ENCODE measurements at places on chromosomes 4 and X. TPM values are rescaled to one million over a fixed set of nuclear protein-coding genes. Genes with fewer than 3 reads are reported as not detected.

Gene AADAT
- polyA plus RNA-seq, result 50.7 TPM

Gene DCLK2
- polyA plus RNA-seq, result 11.9 TPM

Gene CYTL1
- 19.7 TPM for polyA plus RNA-seq

Gene DGKK
- 0.03 TPM for polyA plus RNA-seq

Gene RS1
- polyA plus RNA-seq, result 0.26 TPM

Gene FMR1NB
- not detected for polyA plus RNA-seq

DNA sequence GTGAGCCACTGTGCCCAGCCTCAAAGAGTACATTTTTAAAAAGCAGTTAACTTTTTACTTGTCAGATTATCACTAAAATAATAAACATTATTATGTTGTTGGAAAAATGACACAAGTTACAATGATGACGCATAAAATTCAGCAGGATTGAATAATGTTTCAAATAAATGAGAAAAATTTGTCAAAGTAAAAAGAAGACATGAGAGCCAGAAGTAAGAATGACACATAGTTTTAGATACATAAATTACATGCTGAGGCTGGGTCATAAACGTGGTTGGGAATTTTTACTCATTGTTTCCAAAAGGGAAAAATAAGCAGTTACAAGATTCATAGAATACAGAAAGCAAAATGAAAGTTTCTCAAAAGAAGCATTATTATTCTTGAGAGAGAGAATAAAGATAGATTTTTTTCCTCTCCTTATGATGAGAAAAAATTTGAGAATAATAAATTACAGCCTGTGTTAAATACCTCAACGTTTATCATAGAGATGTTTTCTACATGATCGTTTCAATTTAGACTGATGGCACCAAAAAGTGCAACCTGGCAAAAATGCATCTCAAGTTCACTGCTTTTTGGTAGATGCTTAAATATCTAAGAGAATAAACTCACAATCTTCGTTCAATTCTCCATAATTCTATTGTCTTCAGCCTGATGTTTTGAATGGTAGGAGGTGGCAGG lies 40.4 kb downstream of the GUCY1B1 start:
- DNase-seq, result no peak

DNA sequence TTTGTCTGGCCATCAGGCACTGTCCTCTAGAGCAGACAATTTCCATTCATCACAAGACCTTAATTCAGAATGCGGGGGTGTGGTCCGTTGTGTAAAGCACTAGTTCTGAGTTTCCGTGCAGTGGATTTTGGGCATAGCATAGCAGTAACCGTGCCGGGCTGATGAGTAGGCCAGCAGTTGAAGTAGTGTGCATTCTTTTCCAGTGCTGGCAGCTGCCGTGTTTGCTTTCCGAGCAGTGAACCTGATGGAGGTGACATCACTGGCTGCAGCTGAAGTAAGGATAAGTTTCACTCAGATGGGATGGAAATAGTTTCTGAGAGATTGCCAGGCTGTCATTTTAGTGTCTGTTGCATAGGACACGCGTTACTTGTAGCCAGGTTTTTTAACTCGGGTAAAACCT lies 107.0 kb upstream of the STIM2 start:
- peak; percentile 14 for DNase-seq

GRCh38 chr4:102627831-102628523 lies 126.8 kb downstream of the NFKB1 start:
- DNase-seq, result no peak

DNA sequence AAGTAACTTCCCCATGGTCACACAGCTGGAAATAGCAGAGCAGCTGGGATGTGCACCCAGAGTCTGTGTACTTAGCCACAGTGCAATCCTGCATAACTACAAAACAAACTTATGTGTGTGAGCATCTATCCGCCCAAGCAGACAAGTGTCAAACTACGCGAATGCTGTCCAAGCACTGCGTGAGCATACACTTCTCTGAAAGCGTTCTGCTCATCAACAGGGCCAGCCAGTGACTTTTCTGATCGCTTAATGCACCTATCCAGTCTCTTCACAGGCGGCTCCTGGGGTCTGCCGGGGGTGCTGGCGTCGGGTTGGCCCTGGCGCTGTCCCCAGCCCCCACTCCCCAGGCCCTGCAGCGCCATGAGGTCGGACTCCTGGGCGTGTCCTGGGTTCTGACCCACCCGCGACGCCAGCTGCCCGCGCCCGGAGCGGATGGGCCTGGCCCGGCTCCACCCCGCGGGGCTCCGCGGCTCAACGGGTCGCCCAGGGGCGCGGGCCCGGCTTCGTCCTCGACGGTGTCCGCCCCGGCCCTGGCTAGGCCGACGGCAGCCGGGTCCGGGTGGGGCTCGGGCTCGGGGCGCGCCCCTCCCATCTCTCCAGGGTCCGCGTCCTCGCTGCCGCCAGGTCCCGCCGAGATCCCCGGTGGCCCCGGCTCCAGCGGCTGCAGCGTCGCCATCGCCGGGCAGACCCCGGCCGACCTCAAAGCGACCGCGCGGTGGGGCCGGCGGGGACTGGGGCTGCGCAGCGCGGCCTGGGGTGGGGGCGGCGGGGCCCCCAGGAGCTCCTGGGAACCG lies 1.3 kb upstream of the ZNF141 start:
- peak; percentile 21 for DNase-seq

GRCh38 chr4:77818602-77819403 lies at the start of gene CNOT6L:
TSS of gene CNOT6L (minus strand) at chr4:77819368. CDS start at chr4:77819308, 60 bp downstream.
- peak; percentile 74 for DNase-seq

DNA sequence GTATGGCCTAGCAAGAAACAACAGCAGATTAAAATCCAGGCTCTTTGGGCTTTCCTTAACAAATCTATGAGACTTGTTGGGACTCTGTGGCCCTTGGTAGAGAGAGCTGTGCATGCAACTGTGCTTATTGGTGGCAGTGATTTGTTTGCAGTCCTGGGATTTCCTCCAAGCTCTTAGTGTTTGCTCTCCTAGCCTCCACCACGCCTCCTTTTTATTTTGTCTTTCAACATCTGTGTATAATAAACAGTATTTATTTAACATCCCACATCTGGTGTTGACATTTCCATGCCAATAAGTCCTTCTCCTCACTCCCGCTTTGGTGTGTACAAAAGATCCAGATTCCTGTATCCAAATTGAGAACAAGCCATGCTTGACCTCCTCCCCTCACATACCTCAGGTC lies 3.1 kb downstream of the TNMD start:
- DNase-seq, result peak; percentile 23

GRCh38 chr4:158849681-158850080 lies 80.9 kb downstream of the FNIP2 start:
- DNase-seq, result no peak

- no peak for DNase-seq
Measured at GRCh38 chrX:138771047-138771446, 59.5 kb upstream of the FGF13 start.

DNA sequence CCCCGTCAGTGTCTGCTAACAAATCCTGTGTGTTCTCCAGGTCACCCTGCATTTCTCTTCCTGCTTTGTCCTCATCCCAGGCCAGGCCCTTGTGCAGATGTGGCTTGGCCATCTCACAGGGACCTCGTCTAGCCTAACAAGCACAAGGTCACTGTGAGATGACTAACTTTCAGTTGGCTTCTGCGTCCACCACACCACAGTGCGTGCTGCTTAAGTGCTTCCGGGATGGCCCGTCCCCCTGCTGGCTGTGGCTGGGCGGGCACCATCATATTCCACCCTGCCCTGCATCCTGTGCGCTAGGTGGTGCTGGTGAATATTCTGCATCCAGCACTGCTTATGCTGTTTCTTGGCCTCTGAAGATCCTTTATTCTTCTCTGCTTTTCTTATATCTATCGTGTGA lies 33.8 kb downstream of the RBBP7 start:
- DNase-seq, result no peak

GRCh38 chr4:54568184-54568583 lies 89.6 kb upstream of the KIT start:
- no peak for DNase-seq

DNA sequence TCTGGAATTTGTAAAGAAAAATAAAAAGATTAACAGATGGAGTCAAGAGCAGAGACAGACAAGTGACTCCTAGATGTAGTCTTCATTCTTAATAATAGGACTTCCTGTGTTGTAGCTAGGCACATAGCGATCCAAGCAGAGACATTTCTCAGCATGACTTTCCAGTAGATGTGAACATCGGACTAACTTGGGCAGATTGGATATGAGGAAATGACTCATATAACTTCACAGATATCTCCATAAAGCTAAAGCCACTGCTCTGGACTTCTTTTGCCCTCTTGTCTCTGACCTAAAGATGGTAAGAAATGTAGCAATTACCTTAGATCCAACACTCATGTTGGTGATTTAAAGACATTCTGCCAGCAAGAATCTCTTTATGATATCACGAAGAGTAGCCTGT lies 131.7 kb downstream of the EPHA5 start:
- no peak for DNase-seq

- peak; percentile 69 for DNase-seq
Measured at GRCh38 chr4:46890056-46890455, 19.0 kb downstream of the COX7B2 start.

DNA sequence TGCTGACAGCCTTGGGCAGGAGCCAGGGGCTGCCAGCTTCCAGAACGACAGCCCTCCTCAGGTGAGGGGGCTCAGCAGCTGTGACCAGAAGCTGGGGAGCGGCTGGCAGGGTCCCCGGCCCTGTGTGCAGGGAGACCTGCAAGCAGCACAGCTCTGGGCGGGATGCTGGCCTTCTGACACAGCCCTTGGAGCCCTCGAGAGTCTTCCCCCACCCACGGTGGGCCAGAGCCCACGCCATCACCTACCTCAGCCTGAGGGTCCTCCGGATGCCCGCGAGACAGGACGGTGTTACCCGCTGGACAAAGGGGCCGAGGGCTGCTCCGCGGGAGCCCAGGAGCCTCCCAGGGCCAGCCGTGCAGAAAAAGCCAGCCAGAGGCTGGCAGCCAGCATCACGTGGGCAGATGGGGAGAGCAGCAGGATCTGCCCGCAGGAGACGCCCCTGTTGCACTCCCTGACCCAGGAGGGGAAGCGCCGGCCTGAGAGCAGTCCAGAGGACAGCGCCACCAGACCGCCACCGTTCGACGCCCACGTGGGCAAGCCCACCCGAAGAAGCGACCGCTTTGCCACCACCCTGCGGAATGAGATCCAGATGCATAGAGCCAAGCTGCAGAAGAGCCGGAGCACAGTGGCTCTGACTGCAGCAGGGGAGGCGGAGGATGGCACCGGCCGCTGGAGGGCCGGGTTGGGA lies 71.8 kb upstream of the CLDN34 start:
- DNase-seq, result no peak

DNA sequence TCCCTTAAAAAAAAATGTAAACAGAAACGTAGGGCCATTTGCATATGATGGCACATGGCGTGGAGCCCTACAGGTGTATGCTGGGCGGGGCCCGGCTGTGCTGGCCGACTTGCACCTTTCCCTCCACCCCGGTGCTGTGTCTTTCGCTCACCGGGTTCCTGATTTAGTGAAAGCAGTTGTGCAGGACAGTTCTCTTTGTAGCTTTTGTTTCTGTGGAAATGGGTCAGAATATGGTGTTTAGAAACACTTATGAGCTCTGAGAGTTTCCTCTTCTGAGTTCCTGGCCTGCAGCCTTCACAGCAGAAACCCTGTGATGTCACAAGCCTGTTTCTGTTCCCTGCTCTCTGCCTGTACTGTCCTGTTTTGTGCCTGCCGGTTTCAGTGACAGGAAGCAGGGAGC lies 22.5 kb upstream of the MSANTD1 start:
- DNase-seq, result no peak

DNA sequence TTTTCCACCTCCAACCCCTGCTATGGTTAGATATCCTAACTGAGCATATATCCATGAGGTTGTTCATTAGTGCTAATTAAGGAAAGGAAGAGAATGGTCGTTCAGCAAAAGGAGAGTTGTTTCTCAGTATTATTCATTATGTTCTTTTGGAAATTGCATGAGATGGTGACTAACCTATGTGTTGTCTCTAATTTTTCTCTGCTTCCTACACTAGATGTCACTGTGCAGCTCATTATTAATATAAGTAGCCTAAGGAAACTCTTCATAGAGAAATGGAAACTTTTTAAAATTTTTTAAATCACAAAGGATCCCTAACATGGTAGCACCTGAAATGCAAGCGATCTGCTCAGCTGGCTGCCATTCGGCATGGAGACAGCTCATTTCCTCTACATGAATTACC lies 67.7 kb upstream of the FAM9A start:
- DNase-seq, result no peak

DNA sequence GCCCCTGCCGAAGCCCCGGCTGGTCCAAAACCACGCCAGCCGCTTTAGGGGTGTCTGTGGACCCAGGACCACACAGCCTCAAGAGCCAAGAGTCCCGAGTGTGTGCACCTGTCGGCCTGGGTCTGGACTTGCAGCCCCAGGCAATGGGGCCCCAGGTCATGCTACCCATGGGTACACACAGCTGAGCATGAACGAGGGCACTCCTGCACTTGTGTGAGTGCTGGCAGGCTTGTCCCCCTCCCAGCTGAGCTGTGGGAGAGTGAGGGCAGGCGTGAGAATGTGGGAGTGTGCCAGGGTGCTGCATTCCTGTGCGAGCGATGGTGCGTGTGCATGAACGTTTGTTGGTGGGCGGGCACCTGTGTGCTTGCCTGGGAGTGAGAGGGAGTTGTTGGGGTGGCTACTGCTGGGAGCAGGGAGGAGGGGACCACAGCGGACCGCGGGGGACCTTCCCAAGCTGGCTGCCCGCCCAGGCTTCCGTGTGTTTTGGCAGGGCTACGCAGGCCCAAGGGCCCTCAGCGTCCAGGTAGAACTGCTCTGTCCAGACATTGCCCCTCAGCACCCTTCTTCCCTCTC lies 30.8 kb downstream of the BLOC1S4 start:
- DNase-seq, result peak; percentile 83

GRCh38 chr4:101853691-101854090 lies 63.2 kb downstream of the BANK1 start:
- DNase-seq, result no peak

DNA sequence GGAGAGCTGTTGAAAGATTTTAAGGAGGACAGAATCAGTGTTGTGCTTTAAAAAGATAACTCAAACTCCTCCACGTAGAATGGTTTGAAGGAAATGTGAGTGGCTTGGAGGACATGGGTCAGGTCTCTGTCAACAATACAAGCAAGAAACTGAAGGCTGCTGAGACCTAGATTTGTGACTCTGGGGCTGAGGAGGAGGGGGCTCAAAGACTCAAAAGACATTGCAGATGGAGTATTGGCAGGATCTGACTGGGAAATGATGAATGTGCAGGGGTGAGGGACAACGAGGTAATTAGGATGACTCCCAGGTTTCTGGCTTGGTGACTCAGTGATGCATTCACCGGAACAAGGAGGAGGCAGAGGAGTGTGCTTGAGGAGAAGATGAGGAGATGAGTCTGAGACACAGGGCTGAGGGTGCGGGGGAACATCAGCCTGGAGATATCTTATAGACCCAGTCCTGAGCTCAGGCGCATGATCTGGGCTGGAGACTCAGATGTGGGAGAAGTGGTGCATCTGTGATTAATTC lies 3.3 kb upstream of the RPS4X start:
- no peak for DNase-seq

Measured in right lung (tissue), 10 donors.